ENCODE measurements at places on chromosomes 16 and 17.
A peak's percentile ranks its signal among the peaks of the same experiment; 100 is the strongest.

GRCh38 chr17:79810130-79811010 is 13.5 kb upstream of the CBX8 start:
- DNase-seq: peak; percentile 97

- no peak for DNase-seq
Observed at GRCh38 chr17:80817861-80818260, 173.8 kb upstream of the CHMP6 start.

GRCh38 chr16:84548971-84549844 is 44.7 kb upstream of the MEAK7 start:
- no peak for DNase-seq

DNA sequence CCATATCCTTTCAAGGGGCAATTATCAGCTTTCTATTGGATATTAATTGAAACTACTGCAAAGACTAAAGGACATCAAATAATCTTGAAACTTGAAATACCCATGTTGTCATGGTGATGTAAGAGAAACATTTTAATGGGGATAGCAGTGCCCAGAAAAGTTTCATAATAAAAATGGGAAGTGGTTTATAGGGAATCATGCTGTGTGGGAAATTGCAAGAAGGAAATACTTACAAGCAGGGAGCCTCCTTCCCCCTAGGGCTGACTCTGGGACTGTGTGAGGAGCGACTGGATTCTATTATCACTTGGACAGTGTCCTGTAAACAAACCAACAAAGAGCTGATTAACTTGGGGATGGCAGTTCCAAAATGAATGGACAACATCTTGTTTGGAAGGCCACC is 1393.1 kb upstream of the GOT2 start:
- no peak for DNase-seq

- DNase-seq: no peak
Observed at GRCh38 chr16:89531821-89532526, 23.8 kb downstream of the SPG7 start.

DNA sequence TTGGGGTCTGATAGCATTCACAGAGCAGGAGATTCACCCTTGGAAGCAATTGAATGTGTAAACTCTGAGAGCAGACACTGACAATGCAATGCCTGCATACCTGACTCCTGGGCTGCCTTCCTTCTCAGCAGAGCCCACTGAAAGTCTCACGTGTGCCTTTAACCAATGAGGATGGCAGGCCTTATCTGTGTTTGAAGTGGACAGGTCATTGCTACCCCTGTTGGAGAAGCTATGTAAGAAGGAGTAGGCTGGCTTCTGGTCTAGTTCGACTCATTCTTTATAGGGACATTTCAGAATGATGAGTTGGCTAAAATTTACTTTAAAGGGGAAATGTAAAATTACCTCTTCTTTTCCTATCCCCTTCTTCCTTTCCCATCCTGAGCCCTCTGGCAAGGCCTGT is 446.3 kb downstream of the SLC39A11 start:
- DNase-seq: no peak

GRCh38 chr17:58521680-58522079 is 7.2 kb upstream of the MTMR4 start:
- no peak for DNase-seq

- no peak for DNase-seq
Observed at GRCh38 chr17:32878211-32878610, 1.3 kb upstream of the MYO1D start.

GRCh38 chr17:36717088-36717487 is 115.7 kb downstream of the MRM1 start:
- no peak for DNase-seq

DNA sequence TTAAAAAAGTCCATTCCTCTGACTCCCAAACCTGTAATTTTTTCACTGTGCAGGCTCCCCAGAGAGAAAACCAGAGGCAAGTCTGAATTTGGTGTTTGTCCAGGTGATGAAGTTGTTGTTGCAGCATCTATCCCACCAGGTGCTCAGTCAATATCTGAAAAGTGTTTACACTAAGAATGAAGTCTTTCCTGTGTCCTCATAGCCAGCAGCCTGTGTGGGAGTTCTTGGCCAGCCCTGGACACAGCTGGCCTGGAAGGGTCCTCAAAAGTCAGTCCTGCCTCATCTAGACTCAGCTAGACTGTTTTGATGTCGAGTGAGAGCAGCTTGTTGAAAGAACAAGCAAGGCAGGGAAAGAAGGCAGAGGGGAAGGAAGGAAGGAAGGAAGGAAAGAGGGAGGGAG is 3.3 kb upstream of the PMP22 start:
- no peak for DNase-seq

DNA sequence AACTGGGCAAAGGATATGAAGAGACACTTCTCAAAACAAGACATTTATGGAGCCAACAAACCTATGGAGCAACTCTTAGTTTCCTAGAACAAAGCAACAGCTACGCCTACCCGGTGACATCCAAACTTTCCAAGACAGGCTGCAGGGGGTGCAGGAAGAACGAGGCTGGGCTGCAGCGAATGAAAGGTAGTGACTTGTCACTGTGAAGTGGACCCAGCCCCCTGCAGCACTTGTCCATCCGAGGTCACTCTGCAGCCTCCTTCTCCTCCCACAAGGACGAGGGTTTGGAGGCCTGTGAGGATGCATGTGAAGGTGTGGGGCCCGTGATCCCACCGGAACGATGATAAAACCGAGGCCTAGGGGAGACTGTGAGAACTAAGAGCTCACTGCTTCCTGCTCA is 192.6 kb upstream of the RPL38 start:
- no peak for DNase-seq

GRCh38 chr16:80725566-80726162 is 78.7 kb downstream of the CDYL2 start:
- DNase-seq: peak; percentile 7

DNA sequence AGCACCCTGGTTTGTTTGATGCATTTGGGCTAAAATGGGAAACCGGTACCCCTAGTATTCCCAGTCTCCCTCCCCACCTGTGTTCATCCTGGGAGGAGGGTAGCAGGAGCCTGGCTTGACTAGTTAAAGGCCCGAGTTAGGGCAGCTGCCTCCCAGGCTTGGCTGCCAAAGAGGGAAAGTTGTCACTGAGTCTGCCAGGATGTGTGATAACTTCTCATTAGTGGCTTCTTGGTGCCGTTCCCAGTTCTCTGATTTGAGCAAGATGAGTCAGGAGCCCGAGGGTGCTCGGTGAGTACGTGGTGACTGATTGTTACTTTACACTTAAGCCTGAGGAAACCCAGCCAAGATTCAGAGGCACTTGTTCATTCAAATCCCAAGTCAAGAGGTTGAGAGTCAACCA is 2.5 kb downstream of the KRT32 start:
- no peak for DNase-seq

- DNase-seq: no peak
Observed at GRCh38 chr16:8924214-8924613, 39.5 kb downstream of the USP7 start.

- DNase-seq: no peak
Observed at GRCh38 chr16:24452724-24453123, 86.6 kb upstream of the RBBP6 start.

GRCh38 chr16:72282362-72282761 is 110.4 kb upstream of the PMFBP1 start:
- no peak for DNase-seq

DNA sequence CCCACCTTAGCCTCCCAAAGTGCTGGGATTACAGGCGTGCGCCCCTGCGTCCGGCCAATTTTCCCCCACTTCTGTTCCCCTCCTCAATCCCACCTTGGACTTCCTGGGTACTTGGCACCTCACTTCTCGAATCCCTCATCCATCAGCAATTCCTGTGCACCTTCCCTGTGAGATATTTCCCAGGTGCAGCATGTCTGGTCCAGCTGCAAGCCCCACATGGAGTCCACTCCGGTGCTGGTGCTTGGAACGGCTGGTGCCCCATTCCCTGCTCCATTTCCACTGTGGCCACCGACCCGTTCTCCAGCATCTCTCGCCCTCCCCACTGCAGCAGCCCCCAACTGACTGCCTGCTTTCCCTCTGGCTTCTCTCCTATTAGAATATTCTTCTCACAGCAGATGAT is 35.3 kb downstream of the NOL11 start:
- no peak for DNase-seq

- no peak for DNase-seq
Observed at GRCh38 chr17:18069101-18069500, 18.6 kb upstream of the DRG2 start.

DNA sequence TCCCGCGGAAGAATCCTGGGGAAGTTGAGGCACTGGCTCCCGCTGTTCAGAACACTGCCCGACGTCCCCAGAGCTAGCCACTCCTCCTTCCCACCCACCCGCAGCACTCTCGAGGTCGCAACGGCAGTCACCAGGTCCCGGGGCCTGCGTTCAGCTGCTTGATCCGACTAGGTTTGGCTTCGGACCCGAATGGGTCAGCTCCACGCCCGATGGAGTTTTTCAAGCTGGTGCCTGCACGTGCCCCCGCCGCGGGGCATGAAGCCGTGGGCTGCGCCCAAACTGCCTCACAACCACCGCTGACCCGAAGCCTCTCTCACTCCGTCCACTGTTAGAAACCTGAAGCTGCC is 12.4 kb upstream of the ODF4 start:
- no peak for DNase-seq

- no peak for DNase-seq
Observed at GRCh38 chr17:30534298-30534697, 57.1 kb downstream of the GOSR1 start.

- DNase-seq: no peak
Observed at GRCh38 chr16:27245276-27246172, 23.0 kb downstream of the NSMCE1 start.

DNA sequence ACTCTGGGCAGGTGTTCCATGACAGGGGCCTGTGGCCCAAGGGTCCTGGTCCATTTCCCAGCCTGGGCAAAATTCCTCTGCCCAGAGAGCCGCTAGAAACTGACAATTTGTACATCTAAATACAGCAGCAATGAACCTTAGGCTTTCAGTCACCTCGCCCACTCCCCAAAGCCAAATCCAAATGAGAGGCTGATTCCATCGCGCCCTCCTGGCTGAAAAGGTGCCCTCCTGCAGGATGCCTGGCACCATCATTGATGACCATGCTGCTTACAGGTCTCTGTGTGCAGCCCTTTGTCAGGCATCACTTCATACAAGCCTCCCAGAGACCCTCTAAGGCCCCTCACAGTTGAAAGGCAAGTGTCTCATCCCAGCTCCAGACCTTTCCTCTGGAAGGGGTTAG is 114.7 kb downstream of the C16orf78 start:
- DNase-seq: no peak

DNA sequence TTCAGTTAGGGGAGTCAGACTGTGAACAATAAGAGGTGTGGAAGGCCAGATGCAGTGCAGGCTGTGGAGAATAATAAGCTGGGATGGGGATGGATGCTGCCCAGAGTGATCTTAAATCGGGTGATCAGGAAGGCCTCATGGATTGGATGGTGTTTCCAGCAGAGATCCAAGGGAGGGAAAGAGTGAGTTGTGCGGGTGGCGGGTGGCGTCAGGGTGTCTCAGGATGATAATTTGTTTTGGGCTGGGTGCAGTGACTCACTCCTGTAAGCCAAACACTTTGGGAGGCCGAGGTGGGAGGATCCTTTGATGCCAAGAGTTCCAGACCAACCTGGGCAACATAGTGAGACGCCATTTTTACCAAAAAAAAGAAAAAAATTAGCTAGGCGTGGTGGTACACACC is 7.9 kb downstream of the CLUAP1 start:
- DNase-seq: no peak

DNA sequence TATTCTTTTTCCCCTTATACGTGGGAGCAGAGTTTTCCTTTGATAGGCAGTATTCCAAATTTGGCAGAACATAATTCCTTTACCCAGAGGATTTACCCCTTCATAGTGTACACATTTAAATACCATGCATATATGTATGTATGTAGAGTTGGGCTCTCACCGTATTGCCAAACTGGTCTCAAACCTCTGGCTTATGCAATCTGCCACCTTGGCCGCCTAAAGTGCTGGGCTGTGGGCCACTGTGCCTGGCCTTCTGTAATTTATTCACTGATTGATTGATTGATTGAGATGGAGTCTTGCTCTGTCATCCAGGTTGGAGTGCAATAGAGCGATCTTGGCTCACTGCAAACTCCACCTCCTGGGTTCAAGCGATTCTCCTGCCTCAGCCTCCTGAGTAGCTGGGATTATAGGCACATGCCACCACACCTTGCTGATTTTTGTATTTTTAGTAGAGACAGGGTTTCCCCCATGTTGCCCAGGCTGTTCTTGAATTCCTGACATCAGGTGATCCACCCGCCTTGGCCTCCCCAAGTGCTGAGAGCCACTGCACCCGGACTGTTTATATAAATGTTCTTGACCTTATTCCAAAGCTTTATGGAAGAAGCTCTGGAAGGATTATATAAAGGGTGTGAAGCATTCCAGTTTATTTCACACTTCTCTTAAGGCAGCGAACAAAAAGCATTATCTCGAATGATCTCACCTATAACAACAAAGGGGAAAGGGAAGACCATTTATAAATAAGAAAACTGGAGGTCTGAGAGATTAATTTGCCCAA is 14.9 kb downstream of the GLG1 start:
- no peak for DNase-seq

- no peak for DNase-seq
Observed at GRCh38 chr16:11780991-11781680, 15.9 kb downstream of the ZC3H7A start.

DNA sequence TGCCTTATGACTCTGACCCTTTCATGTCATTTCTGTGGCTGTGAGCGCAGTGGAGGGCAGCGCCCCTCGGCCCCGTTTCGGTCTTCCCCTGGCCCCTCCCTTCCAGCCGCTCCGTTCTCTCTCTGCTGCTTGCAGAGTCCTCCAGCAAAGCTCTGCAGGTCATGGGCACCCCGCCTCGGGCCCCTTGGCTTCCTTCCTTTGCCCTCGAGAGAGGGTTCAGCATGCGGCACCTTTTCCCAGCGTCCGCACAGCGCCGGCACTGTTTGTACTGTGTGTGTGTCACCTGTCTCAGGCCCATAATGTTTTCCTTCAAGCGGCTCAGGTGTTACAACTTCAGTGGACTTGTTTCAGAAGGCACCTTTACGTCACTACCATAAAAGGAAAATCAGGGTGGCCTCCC is 98.5 kb downstream of the RAP1GAP2 start:
- DNase-seq: no peak

- DNase-seq: no peak
Observed at GRCh38 chr17:72991651-72992050, 100.8 kb downstream of the SLC39A11 start.

GRCh38 chr16:82082543-82083244 is 47.6 kb downstream of the HSD17B2 start:
- no peak for DNase-seq

GRCh38 chr17:56592487-56593085 is 913 bp upstream of the NOG start:
- peak; percentile 92 for DNase-seq

GRCh38 chr16:11112723-11113348 is 143.2 kb downstream of the SOCS1 start:
- DNase-seq: no peak

DNA sequence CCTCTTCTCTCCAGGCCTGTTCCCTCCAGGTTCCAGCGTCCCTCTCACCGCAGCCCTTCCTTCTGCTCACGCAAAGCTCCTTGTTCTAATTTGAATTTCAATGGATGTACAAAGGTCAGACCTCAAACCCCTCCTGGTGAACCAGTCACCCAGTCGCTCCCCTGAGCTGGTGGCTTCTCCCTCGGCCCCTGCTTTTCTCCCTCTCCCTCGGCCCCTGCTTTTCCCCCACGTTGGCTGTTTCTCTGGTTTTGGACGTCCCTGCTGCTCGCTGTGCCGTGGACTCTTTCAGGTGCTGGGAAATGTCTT is 8.6 kb upstream of the MSLN start:
- DNase-seq: no peak

GRCh38 chr16:53091466-53092211 is 36.8 kb downstream of the CHD9 start:
- no peak for DNase-seq
